ENCODE measurements at places on chromosomes 11 and 22.

- no peak for DNase-seq
Measured at GRCh38 chr11:62242021-62242420, at the start of gene SCGB1D2. Gene SCGB1D2, plus strand, starts transcription at chr11:62242239. Its CDS starts 69 bp downstream, at chr11:62242308.

DNA sequence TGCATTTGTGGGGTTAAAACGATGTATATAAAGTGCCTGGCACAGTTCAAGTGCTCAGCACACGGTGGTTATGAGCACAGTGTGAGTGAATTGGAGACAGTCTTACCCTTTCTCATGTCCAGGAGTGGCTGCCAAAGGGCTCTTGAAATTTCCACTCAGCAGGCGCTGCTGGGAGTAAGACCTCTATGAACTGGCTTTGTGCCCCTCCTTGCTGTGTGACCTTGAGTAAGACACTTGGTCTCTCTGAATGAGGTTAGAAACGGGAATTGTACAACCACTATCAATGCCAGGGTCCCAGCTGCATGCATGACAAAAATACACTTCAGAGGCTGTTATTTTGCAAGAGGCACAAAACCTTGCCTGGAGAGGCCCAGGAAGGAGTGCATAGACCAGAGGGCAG, 86.6 kb downstream of the TSPAN18 start:
- no peak for DNase-seq

DNA sequence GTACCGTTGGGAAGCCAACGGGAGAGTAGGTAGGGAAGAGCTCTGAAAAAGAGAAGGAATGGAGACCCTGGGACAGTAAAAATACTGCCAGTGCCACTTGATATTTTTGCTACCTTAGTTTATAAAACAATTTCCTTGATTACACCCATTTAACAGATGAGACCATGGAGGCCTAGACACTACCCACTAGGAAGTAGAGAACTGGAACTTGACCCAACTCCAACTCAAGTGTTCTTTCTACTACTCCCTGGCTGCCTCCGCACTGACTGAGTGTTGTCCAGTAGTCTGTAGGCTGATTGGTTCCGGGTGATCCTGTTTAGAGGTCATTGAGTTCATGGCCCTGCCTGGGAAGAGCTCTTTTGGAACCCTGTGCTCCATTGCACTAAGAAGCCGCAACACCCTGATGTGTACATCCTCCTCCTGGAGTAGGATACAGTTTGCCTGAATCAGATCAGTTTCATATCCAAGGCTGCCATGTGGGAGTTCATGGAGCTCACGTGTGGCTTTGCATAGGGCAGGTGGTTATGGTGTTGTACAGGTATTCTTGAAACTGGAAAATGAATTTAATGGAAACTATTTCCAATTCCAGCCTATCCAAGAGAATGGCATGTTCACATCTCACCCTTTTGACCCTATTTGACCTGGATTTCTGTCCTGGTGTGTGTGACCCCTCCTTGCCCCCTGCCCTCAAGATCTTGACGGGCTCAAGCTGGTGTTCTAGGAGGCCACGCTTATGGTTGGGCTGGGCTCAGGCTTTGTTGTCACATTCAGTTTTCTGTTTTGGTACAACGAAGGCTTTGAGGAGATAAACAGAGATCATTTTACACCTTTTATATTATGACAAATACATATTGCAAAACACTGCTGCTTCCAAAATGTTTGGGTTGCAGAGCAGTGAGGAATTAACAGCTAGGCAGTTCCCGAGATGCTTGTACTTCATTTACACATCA, 102.2 kb upstream of the NNMT start:
- no peak for DNase-seq

DNA sequence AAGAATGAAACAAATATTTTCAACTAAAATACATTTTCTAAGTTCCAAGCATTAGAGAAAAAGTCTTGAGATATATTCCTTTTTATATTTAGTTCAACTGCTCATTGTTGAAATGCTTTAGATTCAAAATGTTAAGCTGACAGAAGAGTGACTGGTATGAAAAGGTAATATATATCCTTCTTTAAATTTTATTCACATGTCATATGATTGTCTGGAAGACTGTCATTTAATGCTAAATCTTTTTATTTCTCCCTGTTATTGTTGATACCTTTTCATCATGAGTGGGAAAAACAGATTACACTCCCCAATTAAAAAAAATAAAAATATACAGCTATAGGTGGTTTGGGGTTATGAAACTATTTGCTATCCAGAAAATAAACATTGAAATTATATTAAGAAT, 965.4 kb downstream of the JRKL start:
- no peak for DNase-seq

GRCh38 chr22:39635719-39636118, 65.2 kb downstream of the CACNA1I start:
- DNase-seq = no peak

GRCh38 chr11:84642500-84642899, 984.6 kb downstream of the DLG2 start:
- no peak for DNase-seq

DNA sequence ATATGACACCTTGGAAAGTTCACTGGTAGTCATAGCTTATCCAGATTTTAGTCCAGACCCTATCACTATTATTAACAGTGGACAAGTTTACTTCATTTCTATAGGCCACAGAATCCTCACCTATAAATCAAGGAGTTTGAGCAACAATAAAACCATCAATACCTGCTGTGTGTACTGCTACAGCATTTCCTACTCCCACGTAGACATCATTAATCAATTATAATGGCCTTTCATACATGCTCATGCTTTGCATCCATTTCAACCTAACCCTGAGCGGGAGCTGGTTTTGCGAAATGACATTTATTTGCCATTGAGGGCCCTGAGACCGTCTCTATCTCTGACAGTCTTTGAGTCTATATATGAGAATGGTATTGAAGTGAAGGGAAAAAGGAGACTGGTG, 312.3 kb downstream of the FAT3 start:
- DNase-seq = no peak

- peak; percentile 63 for DNase-seq
Measured at GRCh38 chr22:24994070-24994763, 41.7 kb downstream of the KIAA1671 start.

GRCh38 chr11:11865449-11865848, 23.7 kb downstream of the USP47 start:
- DNase-seq = no peak

GRCh38 chr22:50144005-50144614, 26.4 kb upstream of the PANX2 start:
- peak; percentile 33 for DNase-seq

- DNase-seq = no peak
Measured at GRCh38 chr11:131365329-131365930, 5.0 kb upstream of the NTM start.

- DNase-seq = no peak
Measured at GRCh38 chr11:127044535-127044934, 44.0 kb upstream of the KIRREL3 start.

GRCh38 chr11:100469835-100470234, 217.3 kb upstream of the ARHGAP42 start:
- no peak for DNase-seq

DNA sequence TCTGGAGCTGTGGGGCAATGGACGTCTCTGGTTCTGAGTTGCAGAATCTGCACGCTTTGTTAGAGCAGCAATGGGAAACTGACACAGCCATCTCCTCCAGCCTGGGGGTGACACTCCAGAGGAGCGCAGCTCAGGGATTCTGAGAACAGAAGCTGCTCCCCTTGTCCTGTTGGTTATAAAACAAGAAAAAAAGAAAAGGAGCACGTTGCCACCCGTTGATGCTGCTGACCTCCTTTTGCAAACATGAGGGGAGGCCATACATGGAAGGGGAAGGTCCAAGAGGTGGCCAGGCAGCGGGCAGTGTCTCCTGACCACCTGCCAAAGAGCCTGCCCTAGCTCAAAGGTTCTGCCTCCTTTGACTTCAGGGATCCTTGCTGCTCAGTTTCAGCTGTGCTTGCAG, 61.0 kb downstream of the SPATA19 start:
- no peak for DNase-seq

GRCh38 chr22:22094921-22095320, 112.3 kb upstream of the TOP3B start:
- no peak for DNase-seq

GRCh38 chr11:66480117-66480938, at the start of gene DPP3:
Gene DPP3, plus strand, starts transcription at chr11:66480434. Its CDS starts 1,767 bp downstream, at chr11:66482201.
- peak; percentile 99 for DNase-seq

GRCh38 chr11:625636-626268, 997 bp upstream of the CDHR5 start:
- no peak for DNase-seq

- no peak for DNase-seq
Measured at GRCh38 chr11:72802822-72803221, 9.0 kb upstream of the STARD10 start.

DNA sequence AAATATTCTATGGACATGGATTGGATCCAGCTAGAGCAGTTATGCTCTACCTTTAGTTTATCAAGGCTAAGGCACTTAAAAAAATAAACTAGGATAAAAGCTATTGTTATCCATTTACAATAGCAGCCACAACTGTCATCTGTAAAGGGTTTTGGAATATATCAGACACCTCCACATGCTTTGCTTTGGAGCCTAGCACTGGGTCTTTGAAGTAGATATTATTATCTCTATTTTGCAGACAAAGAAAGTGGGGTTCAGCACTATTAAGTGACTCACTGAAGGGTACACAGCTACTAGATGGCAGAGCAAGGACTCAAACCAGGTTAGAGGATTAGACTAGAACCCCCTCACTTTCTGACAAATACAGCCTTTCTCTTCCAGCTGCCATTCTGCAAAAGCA, 82.0 kb downstream of the KCNJ1 start:
- DNase-seq = no peak

- peak; percentile 55 for DNase-seq
Measured at GRCh38 chr11:35138943-35139721, at the start of gene CD44. Gene CD44, plus strand, starts transcription at chr11:35139171. Its CDS starts 133 bp downstream, at chr11:35139304.

GRCh38 chr11:2211113-2211971, 39.7 kb upstream of the TH start:
- peak; percentile 41 for DNase-seq

GRCh38 chr11:44359162-44359561, 49.2 kb upstream of the ALX4 start:
- no peak for DNase-seq

- no peak for DNase-seq
Measured at GRCh38 chr11:127193950-127194349, 193.4 kb upstream of the KIRREL3 start.

GRCh38 chr11:12674936-12675696, 895 bp downstream of the TEAD1 start:
- no peak for DNase-seq

- no peak for DNase-seq
Measured at GRCh38 chr22:45686836-45687235, 15.2 kb downstream of the ATXN10 start.

- DNase-seq = peak; percentile 77
Measured at GRCh38 chr11:57476757-57477506, 16.6 kb downstream of the RTN4RL2 start.

DNA sequence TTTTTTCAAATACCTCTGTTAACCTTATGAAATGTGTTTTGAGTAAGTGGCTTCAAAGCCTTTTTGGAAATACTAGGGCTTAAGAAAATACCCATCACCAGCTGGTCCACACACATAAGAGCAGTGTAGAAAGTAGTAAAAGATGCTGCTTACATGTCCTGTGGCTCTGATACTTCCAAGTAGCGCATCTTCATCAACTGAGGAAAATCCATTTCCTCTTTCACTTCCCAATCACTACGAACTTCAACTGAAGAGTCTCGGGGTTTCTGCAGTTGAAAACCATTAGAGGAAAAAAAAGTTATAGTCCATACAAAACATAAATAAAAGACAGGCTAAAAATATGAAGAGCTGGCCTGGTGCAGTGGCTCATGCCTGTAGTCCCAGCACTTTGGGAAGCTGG, 8.5 kb downstream of the EIF3D start:
- no peak for DNase-seq
